BJ (cell line): ENCODE measurements at places on chromosomes 2 and 18.

- DNase-seq, result no peak
These were observed 394.2 kb downstream of the CDH19 start for GRCh38 chr18:66209656-66210055.

DNA sequence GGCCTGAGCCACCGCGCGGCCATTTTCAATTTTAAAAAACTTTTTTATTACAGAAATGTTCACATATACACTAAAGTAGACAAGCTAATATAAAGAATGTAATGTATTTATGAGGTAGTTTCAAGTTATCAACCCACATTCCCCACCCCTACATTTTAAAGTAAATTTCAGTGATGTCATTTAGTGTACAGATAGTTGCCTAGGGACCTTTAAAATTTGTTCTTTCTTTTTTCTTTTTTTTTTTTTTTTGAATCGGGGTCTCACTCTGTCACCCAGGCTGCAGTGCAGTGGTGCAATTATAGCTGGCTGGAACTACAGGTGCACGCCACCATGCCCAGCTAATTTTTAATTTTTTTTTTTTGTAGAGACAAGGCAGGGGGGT is 2.6 kb upstream of the LIMS1 start:
- no peak for DNase-seq

- no peak for DNase-seq
These were observed 127.3 kb downstream of the XRCC5 start for GRCh38 chr2:216236486-216236885.

GRCh38 chr2:216827073-216827720 is 32.7 kb downstream of the TNP1 start:
- no peak for DNase-seq

- DNase-seq, result no peak
These were observed 1666.2 kb upstream of the SLC39A10 start for GRCh38 chr2:193990868-193991267.

- DNase-seq, result no peak
These were observed 752 bp downstream of the MGAT4A start for GRCh38 chr2:98730053-98730706.
